ENCODE measurements at places on chromosomes 12 and 14.

DNA sequence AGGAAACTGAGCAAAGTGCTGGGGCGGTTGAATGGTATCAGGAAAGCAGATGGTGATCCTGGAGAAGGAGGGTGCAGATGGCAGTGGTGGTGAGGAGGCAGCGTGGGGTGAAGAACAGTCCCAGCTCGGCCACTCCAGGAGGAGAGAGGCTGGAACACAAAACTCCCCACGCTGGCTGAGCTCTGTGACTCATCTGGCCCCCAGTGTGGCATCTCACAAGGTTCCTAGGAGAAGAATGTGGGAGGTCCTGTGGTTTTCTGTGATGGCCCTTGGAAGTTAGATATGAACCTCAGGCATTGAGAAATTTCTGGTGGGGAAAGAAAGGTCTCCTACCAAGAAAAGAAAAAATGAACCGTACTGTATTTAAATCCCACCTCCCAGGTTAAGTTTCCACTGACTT is 8.0 kb upstream of the NRXN3 start:
- no peak for DNase-seq

DNA sequence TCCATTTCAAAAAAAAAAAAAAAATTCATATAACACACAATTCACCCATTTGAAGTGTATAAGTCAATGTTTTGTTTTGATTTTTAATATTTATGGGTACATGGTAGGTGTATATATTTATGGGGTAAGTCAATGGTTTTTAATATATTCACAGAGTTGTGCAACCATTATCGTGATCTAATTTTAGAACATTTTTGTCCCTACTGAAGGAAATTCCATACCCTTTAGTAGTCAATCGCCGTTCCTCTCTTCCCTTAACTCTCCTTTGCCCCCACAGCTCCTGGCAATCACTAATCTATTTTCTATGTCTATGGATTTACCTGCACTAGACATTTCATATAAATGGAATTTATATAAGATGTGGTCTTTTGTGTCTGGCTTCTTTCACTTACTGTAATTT is 92.8 kb downstream of the TRAFD1 start:
- no peak for DNase-seq

DNA sequence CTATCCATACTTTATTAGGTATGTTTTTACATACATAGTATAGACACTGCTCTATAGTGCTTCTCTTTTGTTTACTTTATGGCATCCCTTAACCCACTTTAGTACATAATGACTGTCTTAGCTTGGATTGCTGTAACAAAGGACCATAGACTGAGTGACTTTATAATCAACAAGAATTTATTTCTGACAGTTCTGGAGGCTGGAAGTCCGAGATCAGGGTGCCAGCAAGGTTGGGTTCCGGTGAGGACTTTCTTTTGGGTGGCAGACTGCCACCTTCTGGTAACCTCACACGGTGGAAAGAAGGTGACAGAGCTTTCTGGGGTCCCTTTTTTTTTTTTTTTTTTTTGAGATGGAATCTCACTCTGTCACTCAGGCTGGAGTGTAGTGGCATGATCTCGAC is 48.6 kb upstream of the PPM1H start:
- no peak for DNase-seq

DNA sequence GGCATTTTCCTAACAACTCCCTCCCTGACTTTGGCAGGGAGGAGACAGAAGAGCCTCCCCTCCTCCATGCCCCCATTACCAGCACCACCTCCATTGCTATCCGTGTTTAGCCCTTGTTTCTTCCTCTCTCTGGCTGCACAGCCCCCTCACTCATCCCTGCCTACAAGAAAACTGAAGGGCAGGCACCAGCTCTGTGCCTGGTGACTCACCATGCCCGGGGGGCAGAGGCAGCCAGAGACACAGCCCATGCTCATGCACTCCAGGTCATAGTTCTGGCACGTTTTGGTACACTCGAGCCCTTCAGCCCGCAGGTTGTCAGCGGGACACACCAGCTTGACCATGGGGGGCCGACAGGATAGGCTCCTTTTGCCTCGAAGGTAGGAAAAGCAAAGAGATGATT is 80.4 kb downstream of the VWF start:
- peak; percentile 28 for DNase-seq

DNA sequence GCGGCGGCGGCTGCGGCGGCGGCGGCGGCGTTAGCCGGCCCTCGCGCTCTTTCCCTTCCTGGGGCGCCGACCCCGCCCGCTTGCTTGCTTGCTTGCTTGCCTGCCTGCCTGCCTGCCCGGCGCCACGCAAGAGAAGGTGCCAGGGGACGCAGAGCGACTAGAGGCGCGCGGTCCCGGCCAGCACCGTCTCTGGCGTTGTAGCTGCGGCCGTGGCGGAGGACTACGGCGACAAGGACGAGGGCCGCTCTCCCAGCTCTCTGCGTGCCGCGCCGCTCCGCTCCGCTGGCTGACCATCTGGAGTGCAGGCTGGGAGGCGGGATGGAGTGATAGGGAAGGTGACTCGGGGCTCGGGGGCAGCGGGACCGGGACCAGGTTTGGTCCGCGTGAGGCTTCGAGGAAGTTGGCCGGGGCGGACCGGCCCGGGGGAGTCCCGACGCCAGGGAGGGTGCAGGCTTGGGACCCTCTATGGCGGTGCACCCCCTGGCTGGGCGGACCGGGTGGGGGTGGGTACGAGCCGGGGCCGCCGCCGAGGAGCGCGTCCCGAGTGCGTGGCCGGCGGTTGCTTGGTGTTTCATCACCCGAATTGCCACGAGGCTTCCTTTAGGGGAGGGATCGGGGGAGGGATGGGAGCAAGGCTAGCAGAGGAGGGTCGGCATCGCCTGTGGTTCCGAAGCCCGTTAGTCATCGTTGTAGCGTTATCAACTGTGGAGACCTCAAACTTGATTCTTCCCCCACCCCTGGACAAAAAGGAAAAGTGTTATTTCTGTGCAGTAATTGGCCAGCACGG is 471 bp downstream of the XPOT start:
- DNase-seq, result peak; percentile 83

GRCh38 chr14:59406454-59407245 is 58.5 kb downstream of the GPR135 start:
- DNase-seq, result no peak

DNA sequence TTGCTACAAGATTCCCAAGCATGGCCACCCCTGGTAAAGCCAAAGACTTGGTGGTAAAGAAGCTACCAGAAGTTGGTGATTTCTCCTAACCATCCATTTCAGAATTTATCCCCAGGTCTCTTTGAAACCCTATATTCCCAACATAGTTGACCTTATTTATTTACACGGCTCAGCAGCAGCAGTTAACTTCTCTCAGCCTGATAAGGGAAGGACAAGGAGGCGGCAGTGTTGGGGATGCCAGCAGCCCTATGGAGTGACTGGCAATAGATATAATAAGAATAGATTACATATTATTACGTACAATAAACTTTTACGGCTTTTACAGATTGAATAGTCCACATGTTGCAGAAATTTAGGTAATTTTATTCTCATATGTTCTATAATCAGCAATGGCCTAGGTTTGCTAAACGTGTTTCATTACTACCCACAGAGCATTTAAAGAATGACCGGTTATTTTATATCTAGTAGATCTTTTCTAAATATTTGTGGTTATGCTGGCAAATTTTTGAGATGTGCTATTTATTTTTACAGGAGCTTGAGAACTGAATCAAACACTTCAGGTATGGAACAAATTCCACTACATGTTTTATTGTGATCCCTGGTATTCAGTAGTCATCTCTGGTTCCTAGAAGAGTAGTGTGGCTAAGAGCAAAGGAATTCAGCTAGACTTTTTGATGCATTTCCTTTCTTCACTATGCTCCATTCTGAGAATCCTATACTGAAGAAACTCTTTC is 19.8 kb upstream of the PALS1 start:
- no peak for DNase-seq

GRCh38 chr14:63777024-63777423 is 49.2 kb upstream of the SGPP1 start:
- peak; percentile 24 for DNase-seq

- peak; percentile 52 for DNase-seq
These were observed 65.1 kb downstream of the CRADD start for GRCh38 chr12:93742110-93742934.

GRCh38 chr12:91120781-91121180 is 9.5 kb upstream of the LUM start:
- no peak for DNase-seq

DNA sequence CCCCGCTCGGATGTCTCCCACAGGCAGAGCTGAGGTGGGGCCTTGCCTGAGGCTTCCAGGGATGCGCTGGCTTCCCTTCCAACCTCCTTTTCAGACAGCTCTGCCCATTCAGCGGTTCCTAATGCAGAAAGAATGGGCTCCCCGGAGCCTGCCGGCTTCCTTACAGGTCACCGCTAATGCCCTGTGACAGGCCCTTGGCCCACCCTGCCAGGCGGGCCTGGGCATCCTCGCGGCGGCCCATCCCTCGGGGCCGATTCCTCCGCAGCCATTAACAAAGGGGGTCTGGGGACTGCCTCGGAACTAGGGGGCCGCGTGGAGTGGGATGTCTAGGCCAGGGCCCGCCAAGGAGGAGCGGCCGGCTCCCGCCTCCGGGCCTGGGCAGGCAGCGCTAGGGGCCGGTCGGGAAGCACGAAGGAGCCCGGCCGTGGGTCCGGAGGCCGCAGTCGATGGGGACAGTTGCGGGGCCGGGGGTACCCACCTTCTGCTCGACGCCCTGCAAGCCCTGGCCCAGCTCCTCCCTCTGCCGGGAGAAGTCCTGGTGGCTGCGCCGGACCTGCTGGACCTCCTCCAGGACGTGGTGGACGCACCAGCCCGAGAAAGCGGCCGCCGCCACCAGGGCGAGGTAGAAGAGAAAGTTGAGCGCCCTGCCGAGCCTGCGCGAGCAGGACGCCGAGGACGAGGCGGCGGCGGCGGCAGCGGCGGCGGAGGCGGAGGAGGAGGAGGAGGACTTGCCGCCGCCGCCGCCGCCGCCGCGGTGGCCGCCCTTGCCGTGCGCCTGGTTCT is 738 bp downstream of the CKAP4 start:
- DNase-seq, result no peak

DNA sequence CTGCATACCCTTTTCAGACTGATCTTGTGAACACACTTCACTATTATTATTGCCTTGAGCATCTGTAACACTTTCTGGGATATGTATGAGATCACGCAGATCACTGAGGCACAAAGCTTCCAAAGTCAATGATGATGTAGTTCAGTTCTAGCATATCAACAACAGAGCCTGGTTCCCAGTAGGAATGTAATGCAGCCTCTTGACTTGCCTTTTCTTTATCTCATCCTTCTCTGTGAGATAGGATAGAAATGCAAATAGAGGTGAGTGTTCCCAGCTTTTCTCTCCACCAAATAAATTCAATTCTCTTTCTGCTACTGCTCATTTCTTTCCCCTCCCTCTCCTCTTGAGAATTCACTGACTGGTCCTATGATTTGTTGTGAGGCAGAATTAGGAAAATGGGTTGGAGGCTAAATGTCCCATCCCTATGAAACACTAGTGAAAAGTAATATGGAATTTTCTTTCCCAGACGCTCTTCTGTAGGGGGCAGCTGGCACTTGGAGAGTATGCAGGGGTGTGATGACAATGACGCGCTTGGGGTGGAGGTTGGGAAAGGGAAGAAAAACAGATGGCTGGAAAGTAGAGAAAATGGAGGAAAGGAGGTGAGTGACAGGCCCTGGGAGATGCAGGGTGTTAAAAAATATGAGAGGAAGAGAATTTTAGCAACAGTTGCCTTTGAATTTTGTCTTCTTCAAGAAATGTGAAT is 96.0 kb upstream of the TMTC1 start:
- DNase-seq, result no peak

DNA sequence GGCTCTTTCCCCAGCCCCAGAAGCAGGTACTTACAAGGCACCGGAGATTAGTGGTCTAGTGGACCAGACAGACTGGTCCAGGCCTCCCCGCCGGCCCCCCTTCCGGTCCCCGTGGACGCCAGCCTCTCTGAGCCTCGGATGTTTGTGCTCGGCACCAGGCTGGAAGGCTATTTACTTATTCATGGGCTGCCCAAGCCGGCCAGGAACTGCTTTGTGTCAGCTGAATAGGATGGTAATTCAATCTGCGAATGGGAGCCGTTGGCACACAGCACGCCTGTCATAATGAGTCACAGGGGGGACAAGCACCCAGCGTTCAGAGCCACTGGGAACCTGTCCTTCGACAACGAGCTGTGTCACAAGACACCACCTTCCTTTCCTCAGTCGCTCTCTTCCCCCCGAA is 82.3 kb downstream of the RIMBP2 start:
- no peak for DNase-seq

DNA sequence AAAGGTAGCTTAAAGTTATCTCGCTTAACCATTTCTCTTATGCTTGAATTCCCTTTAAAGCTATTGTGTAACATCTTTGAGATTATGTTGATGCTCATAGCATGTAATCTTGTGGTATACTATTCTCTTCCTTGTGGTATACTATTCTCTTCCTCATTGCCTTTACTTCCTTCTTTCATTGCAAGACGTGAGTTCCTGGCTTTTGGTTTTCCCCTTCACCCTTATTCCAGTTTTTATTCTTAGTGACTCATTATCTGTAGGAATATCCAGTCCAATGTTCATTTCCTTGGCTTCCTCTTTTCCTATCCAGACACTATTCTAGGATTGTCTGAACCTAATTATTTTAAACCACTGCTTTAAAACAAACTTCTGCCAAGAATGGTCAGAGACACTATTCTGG is 564.0 kb downstream of the CCER1 start:
- no peak for DNase-seq

DNA sequence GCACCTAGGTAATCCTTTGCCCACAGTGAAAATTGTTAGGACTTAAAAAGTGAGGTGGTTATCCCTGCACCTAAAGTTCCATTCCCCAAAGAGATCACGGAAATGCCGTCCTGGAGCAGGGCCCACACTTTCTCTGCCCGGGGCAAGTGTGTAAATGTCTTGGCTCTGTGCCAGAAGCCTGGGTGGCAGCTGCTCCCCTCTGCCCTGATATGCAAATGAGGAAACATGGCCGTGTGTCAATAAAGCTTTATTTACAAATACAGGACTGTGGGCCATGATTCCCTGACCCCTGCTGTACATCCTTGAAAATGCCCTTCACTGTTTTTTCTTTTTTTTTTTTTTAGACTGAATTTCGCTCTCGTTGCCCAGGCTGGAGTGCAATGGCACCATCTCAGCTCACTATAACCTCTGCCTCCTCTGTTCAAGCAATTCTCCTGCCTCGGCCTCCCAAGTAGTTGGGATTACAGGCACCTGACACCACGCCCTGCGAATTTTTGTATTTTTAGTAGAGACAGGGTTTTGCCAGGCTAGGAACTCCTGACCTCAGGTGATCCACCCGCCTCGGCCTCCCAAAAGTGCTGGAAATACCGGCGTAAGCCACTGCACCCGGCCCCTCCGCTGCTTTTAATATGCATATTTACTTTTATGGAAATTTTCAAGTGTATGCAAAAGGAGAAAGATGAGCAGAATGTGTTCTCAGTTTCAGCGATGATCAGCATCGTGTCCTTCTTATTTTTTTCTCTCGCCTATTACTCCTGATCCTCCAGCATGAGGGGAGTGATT is 75.5 kb downstream of the GALNT9 start:
- DNase-seq, result no peak

DNA sequence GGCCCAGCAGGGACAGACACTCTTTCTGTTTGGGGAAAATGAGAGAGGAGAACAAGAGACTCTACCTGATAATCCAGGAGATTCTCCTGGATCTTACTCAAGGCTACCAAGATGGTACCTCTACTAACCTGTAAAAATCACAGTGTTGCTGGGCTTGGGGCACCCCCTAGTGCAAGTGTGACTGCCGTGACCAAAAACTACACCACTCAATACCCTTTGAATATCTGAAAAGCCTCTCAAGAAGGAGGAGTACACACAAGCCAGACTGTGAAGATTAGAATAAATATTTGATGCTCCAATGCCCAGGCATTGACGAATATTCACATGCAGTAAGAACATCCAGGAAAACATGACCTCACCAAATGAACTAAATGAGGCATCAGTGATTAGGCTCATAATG is 965.4 kb downstream of the LRFN5 start:
- DNase-seq, result no peak

- no peak for DNase-seq
These were observed 700.7 kb downstream of the LRFN5 start for GRCh38 chr14:42307239-42307825.
